ENCODE measurements at places on chromosomes 4 and X.
A peak's percentile ranks its signal among the peaks of the same experiment; 100 is the strongest.

GRCh38 chr4:159229164-159229563, 126.3 kb downstream of the RAPGEF2 start:
- peak; percentile 21 for DNase-seq

GRCh38 chrX:1093121-1093520, 119.3 kb downstream of the CRLF2 start:
- no peak for DNase-seq

DNA sequence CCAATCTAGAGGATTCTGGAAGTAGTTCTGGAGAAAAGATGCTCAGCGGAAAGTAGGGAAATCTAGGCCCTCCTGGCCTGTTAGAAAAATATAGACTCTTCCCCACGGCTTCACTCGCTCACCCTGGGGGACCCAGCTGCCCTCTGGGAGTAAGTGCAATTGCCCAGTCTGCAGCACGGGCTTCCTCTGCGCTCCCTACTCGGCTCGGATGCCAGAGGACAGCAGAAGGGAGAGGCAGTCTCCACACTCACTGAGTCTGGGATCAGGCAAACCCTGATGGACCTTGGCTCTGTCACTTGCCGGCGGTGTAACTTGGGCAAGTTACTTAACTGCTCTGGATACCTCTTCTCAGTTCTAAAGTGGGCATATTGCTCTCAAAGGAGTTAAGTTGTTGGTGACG, 2.1 kb downstream of the SHISA3 start:
- no peak for DNase-seq

DNA sequence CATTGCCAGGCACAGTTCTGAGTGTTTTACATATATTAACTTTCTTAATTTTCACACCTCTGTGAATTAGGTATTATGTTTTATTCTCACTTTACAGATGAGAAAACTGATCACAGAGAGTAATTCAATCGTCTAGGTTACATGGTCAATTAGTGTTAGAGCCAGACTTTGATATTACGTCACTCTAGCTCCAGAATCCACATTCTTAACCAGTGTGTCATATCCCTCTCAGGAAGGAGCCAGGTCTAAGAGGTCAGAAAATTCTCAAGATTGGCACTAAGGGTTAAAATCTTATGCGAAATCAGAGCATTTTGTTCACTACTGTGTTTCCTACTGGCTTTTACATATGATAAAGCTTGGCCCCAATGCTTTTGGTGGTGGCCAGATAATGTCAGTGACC, 7.4 kb downstream of the DMP1 start:
- DNase-seq, result no peak

GRCh38 chrX:49949961-49950360, 27.6 kb downstream of the CLCN5 start:
- DNase-seq, result no peak

GRCh38 chrX:45747905-45748304, 547.2 kb upstream of the DIPK2B start:
- no peak for DNase-seq

GRCh38 chr4:162406637-162407365, 243.0 kb upstream of the FSTL5 start:
- no peak for DNase-seq

- DNase-seq, result no peak
Measured at GRCh38 chr4:86092684-86093083, 267.2 kb downstream of the MAPK10 start.

DNA sequence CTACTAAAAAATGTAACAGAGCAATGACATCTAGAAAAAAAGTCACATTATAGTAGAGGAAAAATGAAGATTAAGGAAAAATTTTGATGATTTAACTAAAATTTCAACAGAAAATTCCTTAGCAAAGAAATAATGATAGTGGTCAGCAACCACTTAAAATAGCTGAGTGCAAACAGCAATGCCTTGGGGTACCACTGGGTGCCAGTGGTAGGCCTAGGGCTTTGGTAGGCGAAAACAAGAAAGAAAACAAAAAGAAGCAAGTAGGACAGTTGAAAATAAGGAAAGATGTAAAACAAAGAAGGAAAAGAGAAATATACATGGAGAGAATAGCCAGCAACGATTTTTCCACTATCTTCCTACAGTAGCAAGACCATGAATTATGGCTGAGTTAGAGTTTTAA, 313.5 kb upstream of the IRS4 start:
- DNase-seq, result peak; percentile 17

DNA sequence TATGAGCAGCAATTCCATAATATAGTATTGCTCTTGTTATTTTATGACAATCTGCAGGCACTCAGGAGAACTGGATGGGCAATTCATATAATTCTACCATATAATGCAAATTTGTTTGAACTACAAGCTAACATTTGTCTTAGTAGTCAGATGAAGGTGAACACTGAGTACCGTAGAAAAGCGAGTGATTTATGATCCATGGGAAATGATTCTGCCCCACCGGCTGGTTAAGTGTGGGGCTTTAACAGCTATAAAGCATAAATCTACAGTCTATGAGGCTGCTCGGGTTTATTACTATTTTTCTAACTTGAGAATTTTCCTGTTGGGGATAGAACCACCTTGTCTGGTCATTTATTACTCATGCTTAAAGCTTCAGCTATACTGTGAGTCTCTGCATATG, 275.5 kb downstream of the PCDH10 start:
- DNase-seq, result no peak

- DNase-seq, result no peak
Measured at GRCh38 chrX:150602743-150603142, 34.3 kb downstream of the MTM1 start.

GRCh38 chr4:74531963-74532794, 87.2 kb downstream of the AREG start:
- peak; percentile 47 for DNase-seq
